ENCODE measurements at places on chromosomes 16 and 17.
A peak's percentile ranks its signal among the peaks of the same experiment; 100 is the strongest.

DNA sequence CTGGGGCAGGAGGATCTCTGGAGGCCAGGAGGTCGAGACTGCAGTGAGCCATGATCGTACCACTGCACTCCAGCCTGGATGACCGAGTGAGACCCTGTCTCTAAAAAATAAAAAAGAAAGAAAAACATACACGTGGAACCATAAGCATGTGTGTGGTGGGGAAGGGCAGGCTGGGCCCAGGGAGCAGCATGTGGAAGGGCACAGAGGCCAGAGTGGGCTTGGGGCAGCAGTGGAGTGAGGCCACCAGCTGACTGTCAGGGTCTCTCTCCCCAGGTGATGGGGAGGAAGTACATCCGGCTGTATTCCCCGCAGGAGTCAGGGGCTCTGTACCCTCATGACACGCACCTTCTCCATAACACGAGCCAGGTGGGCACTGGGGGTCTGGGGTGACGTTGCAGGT, 16.8 kb downstream of the KDM8 start:
- DNase-seq: no peak

DNA sequence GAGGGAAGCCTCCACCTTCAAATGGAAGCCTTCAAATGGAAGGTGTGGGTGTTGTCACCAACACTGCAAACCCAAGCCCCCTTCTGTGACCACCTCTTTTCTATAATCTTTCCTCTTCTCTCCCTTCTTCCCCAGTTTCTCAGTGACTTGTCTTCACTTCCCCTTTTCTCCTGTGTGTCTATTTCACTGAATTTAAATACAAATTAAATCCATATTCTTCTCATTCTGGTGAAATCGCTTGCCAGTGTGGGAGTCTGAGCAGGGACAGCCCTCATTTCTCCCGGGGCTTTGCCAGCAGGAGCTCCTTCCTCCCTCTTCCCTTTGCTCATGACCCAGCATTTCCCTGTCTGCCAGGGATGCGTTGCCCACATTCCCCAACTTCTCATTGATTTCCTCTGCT, 6.4 kb upstream of the ITGAX start:
- DNase-seq: no peak

- DNase-seq: no peak
These were observed 273.1 kb upstream of the CCL2 start for GRCh38 chr17:33981711-33982601.

DNA sequence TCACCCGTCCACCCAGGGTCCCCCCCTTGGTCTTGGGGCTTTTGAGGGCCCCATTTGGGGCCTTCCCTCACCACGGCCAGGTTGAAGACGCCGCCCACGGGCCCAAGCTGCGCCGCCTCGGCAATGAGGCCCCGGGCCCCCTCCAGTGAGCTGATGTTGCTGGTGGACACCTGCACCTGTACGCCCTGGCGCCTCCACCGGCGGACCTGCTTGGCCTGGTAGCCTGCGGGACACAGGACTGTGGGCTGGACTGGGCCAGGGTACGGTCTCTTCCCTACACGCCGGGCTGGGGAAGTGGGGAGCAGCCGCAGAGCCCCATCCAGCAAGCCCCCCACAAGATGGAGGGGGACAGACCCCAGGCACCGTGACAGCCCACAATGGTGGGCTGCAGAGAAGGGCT, 15.6 kb downstream of the FASN start:
- no peak for DNase-seq

DNA sequence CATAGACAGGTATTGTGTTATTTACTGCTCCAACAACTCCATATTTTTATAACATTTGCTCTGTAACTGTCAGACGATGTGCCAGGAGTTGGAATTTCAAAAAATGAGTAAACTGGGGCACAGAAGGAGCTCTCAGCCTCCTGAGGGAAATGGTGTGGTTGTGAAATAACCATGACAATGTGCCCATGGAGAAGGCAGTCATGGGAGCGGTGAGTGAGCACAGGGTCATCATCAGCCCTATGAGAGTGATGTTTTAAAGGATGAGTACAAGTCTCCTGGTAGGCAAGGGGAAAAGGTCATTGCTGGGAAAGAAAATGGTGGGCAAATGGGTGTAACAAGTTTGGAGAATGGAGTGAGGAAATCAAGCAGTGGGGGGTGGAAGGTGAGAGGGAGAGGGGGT, 115.0 kb upstream of the SEC14L1 start:
- no peak for DNase-seq

DNA sequence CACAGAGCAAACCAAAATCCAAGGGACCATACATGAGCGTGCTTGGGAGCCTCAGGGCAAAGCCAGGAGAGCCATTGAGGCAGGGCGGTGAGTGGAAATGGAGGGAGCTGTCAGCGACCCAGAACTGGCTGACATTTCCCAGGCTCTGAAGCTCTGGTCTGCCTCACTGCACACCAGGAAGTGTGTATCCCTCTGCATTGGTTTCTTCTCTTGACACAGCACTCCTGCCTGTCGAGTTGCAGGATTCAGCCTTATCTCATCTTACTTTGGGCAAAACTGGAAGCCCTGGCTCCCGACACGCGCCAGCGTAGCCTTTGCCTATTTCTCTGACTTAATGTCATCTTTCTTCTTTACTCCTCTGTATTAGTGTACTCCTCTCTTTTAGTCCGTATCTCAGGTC, 144.7 kb upstream of the HS3ST3A1 start:
- DNase-seq: no peak

GRCh38 chr16:88192601-88193000, 190.2 kb upstream of the ZNF469 start:
- no peak for DNase-seq

GRCh38 chr17:68509141-68510057, 2.8 kb upstream of the PRKAR1A start:
- DNase-seq: no peak

- DNase-seq: peak; percentile 45
These were observed 72.8 kb downstream of the MMD start for GRCh38 chr17:55348749-55349354.

DNA sequence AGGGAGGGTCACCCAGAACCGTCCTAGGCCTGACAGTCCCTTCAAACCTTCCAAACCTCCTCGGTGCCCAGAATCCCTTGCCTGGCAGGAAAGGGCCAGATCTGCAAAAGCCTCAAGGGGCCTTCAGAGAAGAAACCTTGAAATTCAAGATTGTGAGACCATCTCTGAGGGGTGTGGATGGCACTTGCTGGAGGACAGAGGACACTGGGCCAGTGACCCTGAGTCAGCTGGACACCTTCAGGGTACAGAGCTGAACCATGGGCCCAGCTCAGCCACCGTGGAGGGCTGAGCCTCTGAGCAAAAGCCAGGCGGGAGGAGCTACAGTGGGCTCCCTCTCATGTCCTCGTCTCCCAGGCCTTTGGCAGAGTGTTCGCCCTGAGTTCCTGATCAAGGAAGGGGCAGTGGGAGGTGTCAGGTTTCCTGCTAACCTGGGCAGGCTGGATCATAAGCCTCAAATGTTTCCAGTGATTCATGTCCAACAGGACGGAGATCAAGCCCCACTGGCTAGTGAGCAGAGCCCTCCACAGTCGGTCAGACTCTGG, 3.0 kb downstream of the PDILT start:
- no peak for DNase-seq

DNA sequence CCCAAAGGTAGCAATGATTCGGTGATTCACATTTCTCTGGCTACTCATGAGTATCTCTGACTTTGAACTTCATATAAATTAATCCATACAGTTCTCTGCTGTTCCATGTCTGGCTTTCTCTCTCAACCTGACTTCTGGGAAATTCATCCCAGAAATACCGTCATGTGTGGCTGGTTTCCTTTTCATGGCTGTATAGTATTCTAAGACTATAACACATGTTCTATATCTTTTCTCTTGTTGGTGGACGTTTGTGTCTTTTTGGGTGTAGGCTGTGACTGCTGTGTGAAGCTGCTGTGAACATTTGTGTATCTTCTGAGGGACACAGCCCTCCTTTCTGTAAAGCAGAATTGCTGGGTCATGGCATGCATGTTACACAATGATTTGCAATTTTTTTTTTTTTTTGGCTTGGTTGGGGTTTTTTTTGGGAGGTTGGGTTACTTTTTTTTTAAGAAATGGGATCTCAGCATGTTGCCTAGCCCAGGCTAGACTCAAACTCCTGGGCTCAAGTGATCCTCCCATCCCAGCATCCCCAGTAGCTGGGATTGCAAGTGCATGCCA, 6.3 kb downstream of the TTYH2 start:
- DNase-seq: no peak

GRCh38 chr17:16286947-16287562, 66.2 kb downstream of the CENPV start:
- DNase-seq: peak; percentile 77

- no peak for DNase-seq
These were observed 13.4 kb downstream of the FLOT2 start for GRCh38 chr17:28883967-28884702.

DNA sequence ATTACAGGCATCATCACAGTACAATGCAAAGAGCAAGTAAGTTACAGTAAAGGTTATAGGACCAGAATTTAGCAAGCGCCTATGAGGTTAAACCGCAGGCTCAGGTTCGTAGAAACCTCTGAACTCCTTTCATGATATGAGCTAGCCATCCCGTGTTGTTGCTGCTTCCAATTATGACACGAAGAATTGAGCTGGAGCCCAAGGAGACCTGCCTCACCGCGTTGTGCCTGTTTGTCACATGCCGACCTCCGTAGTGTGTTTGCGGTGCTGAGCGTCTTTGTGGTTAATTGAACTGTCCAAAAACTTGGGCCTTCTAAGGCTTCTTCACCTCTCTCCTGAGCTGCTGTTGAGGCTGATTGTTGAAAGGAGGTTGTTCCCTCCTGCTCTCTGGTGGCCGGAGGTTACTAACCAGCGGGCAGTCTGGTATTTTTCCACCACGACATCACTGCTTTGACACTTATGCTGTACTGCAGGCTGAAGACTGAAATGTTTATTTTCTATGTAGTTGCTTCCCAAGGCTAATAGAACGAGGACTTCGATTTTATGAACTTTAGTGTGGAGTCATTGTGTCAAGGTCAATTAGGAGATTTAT, 67.5 kb downstream of the SEC14L1 start:
- DNase-seq: peak; percentile 54

- peak; percentile 70 for DNase-seq
These were observed 20.9 kb downstream of the NLRP1 start for GRCh38 chr17:5563456-5563855.

- peak; percentile 58 for DNase-seq
These were observed 26.8 kb downstream of the MARCHF10 start for GRCh38 chr17:62781356-62781755.

DNA sequence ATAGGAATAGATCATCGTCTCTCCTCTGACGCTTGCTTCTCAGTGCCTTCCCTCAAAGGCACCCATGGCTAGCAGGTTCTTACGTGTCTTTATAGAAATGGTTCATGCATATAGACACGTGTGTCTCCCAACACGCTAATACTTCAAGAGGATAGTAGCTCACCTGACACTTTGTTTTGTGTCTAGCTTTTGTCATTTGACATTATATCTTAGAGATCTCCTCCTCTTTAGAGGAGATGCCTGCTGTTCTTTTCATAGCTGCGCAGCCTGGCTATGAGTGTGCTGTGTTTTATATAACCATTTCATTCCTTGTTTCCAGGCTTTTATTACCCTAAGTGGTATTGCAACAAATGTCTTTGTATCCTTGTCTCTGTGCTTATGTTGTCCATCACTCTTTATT, 411.7 kb downstream of the CPPED1 start:
- DNase-seq: no peak

DNA sequence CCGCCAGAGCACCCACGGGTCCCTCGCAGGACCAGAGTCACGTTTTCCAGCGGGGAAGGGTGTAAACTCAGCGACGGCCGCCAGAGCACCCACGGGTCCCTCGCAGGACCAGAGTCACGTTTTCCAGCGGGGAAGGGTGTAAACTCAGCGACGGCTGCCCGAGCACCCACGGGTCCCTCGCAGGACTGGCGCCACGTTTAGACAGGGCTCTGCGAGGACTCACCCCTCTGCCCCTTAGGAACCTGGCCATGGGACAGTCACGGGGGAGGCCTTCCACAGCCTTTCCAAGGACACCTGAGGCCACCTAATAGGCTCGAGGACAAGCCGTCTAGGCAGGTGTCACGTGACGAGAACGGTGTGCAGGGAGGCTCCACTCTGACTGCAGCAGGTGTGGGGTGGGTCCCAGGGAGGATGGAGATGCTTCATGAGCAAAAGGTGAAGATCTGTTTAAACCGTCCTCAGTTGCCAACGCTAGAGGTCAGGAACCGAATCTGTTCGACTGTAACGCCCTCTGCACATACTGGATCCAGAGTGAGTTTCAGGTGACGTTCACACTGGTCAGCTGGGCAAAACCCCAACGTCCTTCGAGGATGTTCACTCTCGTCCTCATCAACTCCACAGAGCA, 48.0 kb upstream of the METRNL start:
- no peak for DNase-seq

DNA sequence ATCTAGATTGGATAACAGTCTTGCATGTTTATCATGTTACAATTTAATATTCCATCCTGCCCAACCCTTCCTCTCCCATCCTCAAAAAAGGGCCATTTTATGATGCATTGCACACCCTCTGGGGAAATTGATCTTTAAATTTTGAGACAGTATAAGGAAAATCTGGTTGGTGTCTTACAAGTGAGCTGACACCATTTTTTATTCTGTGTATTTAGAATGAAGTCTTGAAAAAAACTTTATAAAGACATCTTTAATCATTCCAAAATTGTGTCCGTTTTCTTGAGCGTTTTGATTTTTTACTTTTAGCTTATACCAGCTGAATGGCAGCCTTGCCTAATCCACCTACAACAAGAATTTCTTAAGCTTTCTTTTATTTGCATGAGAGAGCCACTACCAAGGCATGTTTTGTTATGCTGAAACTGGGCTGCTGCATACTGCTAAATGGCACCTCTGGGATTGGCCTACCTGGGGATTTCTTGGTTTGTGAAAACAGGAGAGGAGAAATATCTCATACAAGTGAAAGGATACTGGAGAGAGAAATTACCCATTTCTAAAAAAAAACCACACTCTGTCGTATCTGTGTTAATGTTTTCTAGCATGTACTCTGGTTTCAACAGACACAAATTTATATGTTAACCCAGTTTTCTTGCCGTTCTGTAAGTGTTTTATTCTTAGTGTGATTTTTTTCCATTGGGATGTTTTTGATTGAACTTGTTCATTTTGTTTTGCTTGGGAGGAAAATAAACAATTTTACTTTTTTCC, 52.2 kb downstream of the TUBD1 start:
- peak; percentile 32 for DNase-seq

- DNase-seq: no peak
These were observed 32.9 kb upstream of the USP22 start for GRCh38 chr17:21075739-21076085.
